ENCODE measurements at places on chromosomes 2 and 18.

- no peak for DNase-seq
Observed at GRCh38 chr18:44732599-44732998, 51.9 kb downstream of the SETBP1 start.

- no peak for DNase-seq
Observed at GRCh38 chr2:69517410-69517809, 80.2 kb upstream of the NFU1 start.

GRCh38 chr2:64525317-64525613 lies 1.1 kb downstream of the AFTPH start:
- DNase-seq: no peak

DNA sequence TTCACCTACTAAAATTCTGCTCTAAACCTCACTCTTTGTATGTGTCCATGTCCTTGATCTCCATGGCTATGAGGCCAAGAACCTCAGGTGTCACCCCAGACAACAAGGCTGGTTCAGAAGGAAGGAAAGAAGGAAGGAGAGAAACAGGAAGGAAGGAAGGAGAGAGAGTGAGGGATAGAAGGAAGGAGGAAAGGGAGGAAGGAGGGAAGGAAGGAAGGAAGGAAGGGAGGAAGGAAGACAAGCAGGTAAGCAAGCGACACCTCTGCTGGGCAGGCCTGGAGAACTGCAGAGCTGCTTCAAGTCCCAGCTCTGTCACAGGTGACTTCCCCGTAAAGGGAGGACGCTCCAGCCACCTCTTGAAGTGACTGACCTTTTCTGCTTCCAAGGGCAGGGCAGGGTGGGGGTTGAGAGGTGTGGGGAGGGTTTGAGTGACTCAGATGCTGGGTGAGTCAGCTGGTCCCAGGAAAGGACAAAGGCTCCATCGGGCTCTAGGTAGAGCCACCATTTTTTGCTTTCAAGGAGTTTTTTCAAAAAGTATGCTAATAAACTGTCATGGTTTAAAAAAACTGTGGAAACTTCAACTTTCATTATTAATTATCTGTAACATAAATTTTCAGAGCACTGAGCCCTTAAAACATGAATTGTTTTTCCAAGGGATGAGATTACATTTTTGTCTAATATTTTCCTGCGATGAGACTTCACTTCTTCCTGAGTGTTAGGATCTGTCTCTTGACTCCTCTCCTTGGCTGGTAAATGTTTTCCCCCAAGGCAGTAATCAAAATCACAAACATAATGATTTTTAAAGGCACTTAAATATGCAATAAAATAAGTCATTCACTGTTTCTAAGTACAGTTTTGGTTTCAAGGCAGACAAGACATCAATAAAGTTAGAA lies 90.1 kb upstream of the L3MBTL4 start:
- DNase-seq: no peak

DNA sequence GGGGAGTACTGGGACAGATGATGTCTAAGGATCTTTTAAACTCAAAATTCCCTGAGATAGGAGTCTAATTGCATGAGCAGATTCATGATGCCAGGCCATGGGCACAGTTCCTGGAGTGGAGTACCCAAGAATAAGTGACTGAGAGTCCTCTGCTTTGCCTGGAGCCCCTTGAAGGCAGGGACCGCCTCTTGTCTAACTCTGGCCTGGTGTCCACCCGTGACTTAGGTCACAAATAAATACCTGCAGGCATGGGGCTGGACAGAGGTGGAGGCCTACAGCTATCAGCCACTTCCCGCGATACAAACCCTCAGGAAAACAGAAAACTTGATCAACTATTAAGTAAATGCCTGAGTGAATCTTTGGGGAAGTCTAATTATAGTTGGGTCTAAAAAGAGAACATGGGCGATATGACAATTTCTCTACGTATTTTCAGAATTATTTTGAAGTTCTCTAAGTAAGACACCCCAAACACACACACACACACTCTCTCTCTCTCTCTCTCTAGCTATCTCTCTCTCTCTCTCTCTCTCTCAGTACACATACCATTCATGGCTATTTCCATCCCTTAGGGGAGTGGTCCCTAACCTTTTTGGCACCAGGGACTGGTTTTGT lies 1.8 kb upstream of the WIPF1 start:
- no peak for DNase-seq
